Esophagus mucosa (tissue), 1 donor: ENCODE measurements at places on chromosomes 2 and 18. TPM values are rescaled to one million over a fixed set of nuclear protein-coding genes. Genes with fewer than 3 reads are reported as not detected.

OR6B2 gene
- not detected for total RNA-seq

- peak; percentile 35 for ATAC-seq
Measured at GRCh38 chr2:138787053-138787666, 7.0 kb upstream of the NXPH2 start.

SLC4A3 gene
- 3.0 TPM for total RNA-seq

GKN1 gene
- total RNA-seq: not detected

- no peak for ATAC-seq
Measured at GRCh38 chr2:186584053-186584452, 5.8 kb upstream of the ITGAV start.

CHRND gene
- total RNA-seq: not detected

GRCh38 chr2:502831-503230 is 174.4 kb downstream of the TMEM18 start:
- no peak for ATAC-seq

PJVK gene
- 1.4 TPM for total RNA-seq

DNA sequence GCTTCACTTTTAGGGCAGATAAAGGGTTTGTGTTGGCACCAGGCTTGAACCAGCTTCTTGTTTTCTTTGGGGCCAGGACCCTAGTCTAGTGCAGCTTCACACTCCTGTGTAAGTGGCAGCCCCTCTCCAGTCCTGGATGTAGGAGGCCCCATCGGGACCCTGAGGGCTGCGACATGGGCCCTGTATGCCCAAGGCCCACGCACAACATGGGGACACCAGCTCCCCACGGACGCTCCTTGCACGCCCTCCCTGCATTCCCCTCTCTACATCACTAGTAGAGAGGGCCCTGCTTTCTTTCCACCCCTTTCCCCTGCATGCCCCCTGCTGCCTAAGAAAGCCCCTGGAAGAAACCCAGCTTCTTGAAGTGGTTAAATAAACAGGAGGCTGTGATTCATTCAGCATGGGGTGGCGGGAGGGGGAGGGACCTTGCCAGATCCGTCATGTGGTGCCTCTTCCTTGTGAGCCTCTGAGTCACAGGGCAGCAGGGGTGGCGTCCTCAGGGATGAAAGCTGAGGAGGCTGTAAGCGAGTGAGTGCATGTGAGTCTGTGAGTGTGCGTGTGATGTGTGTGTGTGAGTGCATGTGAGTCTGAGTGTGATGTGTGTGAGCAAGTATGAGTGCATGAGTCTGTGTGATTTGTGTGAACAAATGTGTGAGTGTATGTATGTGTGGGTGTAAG is 42.5 kb downstream of the COPS8 start:
- peak; percentile 98 for ATAC-seq

- no peak for ATAC-seq
Measured at GRCh38 chr18:74709452-74709851, 111.8 kb downstream of the ZNF407 start.

DNA sequence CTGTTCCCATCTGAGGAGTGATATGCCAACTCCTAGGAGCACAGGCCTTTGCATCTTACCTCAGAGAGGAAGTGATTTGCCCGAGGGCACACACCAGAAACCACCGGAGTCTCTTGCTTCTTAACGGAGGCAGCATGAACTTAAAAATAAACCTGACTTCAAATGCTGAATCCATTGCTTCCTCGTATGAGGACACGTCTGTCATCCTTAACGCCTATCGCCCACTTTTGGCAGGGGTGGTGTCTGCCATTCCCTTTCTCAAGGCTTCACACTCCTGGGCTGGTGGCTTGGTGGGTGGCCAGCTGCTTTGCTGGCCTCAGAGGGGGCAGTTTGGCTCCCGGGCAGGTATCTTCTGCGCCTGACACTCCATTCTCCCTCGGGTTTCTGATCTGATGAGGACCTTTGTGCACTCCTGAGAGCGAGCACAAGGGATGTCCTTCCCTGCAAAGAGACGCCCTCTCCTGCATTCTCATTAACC is 1.1 kb upstream of the PREB start:
- ATAC-seq: no peak

FAM98A gene
- total RNA-seq: 41.4 TPM

GRCh38 chr2:88669482-88670214 is 21.8 kb upstream of the RPIA start:
- ATAC-seq: peak; percentile 72

SCLY gene
- 8.9 TPM for total RNA-seq
